ENCODE measurements at places on chromosomes 11 and 22.

DNA sequence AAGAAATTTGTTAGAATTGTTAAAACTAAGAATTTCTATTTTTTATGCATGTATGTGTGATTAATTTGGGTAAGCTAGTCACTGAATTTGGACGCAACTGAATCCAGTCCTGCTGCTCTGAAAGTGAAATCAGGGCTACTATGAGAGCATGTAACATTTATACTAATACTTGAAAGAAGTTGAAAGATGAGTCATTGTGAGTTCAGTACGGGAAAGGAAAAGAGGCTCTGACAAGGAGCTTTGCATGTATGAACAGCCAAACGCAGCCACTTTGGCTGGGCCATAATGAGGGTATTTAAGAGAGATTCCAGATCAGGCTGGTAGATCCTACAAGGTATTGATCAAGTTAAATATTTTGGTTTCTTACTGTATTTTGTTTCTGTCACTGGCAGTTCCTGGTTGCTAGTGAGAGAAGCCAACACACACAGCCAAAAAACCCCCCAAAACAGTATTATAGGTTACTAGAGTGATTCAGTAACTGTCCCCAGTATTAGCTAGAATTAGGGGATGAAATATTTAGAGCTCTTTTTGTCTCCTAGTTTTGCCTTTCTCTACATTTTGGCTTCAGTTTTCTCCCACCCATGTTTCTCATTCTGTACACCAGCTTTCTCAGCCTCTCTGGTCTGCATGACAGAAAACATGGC, 14.1 kb downstream of the AASDHPPT start:
- DNase-seq: no peak

GRCh38 chr11:66985508-66986177, 10.5 kb downstream of the C11orf86 start:
- DNase-seq: no peak

GRCh38 chr22:47966316-47966715, 1203.9 kb downstream of the TBC1D22A start:
- DNase-seq: no peak

GRCh38 chr11:110704210-110704864, 7.9 kb downstream of the ARHGAP20 start:
- DNase-seq: no peak

GRCh38 chr22:50138041-50138440, 32.5 kb upstream of the PANX2 start:
- no peak for DNase-seq

DNA sequence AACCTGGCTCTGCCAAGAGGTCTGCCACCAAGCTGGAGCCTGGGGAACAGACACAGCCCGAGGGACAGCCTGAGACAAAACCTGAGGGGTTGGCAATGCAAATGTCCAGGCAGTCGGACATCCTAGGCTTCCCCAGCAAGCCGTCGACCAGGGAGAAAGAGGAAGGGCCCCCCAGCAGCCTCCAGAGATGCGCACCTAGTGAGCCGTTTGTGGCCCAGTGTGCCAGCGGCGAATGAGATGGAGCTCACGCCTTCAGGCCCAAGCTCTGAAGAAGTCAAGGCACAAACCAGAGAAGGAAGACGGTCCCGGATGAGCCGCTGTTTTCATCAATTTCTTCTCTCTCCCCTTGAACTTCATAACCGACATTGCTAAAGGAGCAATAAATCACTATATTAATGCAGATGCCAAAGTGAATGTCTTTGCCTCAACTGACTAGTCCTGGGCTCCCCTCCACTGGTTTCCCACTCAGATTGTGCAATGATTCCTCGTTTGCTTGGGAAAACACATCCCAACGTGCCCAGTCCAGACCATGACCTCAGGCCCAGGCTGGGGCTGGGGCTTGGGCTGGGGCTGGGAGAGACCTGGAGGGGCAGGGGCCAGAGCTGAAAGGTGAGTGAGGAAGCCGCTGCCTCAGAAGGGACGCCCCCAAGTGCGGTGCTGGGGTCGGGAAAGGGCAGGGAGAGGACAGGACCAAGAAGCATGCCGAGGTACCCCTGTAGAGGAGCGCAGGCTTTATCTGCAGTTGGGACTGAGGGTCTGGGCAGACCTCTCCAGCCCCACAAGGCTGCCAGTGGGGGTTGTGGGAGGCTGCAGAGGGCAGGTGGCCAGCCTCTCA, 3.5 kb upstream of the DGCR2 start:
- DNase-seq: no peak

- peak; percentile 34 for DNase-seq
Measured at GRCh38 chr11:68002938-68003845, 705 bp downstream of the UNC93B1 start.

DNA sequence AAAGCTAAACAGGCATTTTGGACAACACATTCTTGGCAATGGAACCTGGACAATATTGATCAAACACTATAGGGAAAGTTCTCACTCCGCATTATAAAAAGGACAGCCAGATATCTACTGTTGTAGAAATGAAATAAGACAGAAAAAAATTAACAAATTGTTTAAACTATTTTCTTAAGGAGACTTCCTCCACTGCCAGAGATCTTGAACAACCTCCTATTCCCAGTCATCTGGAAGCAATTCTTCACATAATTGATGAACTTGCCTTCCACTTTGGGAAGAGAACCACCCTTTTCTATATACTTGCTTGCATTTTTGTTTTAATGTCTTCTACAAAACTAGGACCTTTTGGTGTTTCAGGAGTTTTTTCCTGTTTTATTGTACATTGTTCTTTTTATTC, 216.1 kb downstream of the CASP12 start:
- DNase-seq: no peak

- DNase-seq: no peak
Measured at GRCh38 chr11:82038154-82038553, 695.5 kb downstream of the FAM181B start.

GRCh38 chr11:69044111-69045013, 4.4 kb upstream of the TPCN2 start:
- no peak for DNase-seq

- no peak for DNase-seq
Measured at GRCh38 chr11:130785380-130786116, 130.7 kb downstream of the SNX19 start.

GRCh38 chr11:116217006-116217405, 555.8 kb downstream of the BUD13 start:
- no peak for DNase-seq

- no peak for DNase-seq
Measured at GRCh38 chr11:133072378-133072777, 459.9 kb downstream of the OPCML start.

- no peak for DNase-seq
Measured at GRCh38 chr11:9396752-9397151, 12.3 kb downstream of the IPO7 start.

DNA sequence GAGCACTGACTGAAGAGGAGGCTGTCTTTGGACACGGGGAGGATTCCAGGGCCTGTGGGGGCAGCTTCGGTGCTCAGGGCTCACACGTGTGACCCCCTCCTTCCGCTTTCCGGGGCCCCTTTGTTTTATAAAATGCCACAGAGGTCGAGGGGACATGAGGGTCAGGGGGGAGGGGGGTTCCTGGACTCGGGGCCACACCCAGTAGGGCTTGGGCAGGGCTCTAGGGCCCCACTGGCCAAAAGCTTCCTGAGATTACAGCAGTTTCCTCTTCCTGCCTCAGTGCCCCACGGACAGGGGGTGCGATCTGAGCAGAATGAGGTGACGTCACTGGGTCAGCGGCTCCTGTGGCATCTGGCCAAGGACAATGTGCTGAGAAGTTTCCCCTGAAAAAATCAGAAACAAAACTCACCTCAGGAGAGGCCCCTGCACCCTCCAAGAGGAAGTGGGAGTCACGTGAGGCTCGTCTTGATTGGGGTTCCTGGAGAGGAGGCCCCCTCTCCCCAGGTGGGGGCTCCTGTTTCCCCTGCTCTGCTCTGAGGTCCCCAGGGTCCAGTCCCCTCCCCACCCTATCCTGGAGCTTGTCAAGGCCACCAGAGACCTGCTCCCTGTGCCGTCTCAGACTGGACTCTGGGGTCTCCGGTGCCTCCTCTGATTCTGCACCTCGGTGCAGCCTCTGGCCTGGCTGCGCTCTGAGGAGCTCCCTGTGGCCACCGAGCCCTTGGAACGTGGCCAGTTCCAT, 6.4 kb upstream of the IFITM3 start:
- DNase-seq: no peak

- DNase-seq: peak; percentile 18
Measured at GRCh38 chr11:105000797-105001196, 22.2 kb downstream of the CASP5 start.

GRCh38 chr11:121571506-121571905, 118.7 kb upstream of the SORL1-AS1 start:
- DNase-seq: no peak

DNA sequence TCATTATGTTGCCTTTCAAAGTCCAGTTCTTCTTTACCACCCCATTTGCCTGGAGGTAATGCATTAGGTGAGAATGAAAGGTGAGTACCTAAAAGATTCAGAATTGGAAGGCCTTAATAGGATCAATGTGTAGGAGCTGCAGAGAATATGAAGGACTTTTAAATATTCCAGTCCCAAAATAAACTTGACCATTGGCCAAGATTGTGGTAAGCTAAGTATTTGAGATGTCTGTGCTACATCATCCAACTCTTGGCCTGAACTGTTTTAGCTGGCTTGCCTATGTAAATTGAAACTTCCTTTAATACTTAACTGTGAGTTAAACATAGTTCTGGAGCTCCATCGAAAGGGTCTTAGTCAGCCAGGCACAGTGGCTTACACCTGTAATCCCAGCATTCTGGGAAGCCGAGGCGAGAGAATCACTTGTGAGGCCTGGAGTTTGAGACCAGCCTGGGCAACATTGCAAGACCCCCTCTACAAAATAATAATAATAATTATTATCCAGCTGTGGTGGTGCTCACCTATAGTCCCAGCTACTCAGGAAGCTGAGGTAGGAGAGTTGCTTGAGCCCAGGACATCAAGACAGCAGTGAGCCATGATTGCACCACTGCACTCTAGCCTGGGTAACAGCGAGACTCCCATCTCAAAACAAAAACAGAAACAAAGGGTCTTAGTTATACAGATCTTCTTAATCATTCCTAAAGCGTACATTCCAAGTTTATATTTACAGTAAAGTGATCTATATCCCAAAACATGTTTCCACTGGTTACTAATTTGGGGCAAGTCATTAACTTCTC, 29.8 kb downstream of the MTMR3 start:
- DNase-seq: no peak

- DNase-seq: no peak
Measured at GRCh38 chr11:75219869-75220268, 20.7 kb upstream of the TPBGL start.

GRCh38 chr11:71342116-71342515, 89.7 kb upstream of the SHANK2 start:
- no peak for DNase-seq

GRCh38 chr11:16788141-16789062, 50.0 kb downstream of the C11orf58 start:
- peak; percentile 13 for DNase-seq

DNA sequence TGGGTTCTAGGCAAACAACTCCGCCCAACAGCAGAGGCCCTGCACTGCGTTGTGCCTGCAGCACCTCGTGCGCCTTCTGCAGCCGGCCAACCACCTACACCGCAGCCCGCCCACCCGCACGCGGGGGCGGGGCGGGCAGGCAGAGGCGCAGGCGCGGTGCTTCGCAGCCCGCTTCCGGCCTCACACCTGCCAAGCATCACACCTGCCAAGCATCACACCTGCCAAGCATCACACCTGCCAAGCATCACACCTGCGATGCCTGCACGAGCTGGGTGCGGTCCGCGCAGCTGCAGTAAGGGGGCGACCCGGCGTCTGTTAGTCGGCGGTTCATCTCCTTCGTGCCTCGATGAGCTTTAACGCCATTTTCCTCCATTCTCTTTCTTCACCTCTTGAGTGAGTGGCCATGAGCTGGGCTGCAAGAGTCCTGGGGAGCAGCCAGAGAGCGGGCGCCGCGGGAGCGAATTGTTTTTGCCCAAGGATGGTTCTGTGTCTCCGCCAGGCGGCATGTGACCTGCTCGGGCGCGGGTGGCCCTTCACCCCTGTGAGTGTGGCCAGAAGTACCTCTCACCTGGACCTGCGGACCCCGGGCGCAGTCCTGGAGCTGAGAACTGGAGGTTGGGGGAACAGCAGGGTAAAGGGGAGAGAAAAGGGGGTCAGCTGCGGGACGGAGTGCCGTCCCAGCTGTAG, at the start of gene LDHAL6A:
TSS of gene LDHAL6A (plus strand) at position 171 of the 687 bp plus-strand sequence. CDS start 825 bp downstream, outside the sequence.
- no peak for DNase-seq

GRCh38 chr11:18986744-18987143, 47.5 kb upstream of the MRGPRX1 start:
- DNase-seq: no peak

GRCh38 chr11:60939855-60940254, 12.1 kb downstream of the SLC15A3 start:
- DNase-seq: no peak

DNA sequence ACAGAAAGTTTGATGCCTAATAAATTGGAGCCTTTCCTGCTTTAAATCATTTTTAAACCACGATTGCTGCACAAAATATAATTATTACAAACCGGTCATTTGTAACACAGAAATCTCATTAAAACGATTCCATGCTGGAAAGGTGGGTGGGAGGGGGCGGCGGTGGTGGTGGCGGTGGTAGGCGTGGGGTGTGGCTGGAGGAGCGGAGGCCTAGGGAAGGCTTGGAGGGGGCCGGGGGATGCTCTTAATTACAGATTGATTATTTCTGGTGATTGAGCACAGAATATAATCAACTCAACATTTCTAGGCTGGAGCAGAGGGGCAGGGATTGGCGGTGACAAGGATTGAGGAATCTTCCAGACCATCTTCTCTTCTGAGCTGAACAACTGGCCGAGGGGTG, 157.5 kb downstream of the TRIM29 start:
- DNase-seq: no peak

DNA sequence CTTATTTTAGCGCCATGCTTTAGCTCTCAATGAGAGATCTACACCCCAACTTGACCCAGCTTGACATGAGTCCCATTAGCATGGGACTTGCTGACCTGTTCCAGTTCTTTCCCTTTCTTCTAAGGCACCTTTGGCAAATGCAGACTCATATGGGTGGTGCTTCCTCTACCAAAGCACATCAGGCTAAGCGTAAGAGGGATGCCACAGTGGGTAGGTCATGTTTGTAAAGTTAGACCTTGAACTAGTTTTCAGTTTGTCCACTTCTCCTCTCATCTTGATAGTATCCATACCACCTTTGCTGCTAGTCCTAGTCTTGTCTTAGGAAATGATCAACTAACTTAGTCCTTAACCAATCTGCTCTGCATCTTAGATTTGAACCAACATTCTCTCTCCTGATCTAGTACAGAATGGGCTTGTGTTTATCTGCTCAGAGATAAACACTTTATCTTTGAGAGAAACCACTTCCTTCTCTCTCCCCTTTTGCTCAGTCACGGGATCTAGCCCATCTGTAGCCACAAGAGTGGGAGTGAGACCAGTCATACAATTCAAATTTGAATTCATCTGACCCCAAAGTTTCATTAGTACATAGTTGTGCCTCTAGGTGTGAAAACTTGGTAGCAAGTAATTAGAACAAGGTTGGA, 72.1 kb upstream of the CD44 start:
- no peak for DNase-seq

- DNase-seq: no peak
Measured at GRCh38 chr11:87033561-87033960, 4.2 kb upstream of the TMEM135 start.
